ENCODE measurements at places on chromosomes 7 and 10.
A peak's percentile ranks its signal among the peaks of the same experiment; 100 is the strongest.

GRCh38 chr7:65444899-65445823 lies 71.5 kb downstream of the ZNF92 start:
- no peak for DNase-seq

DNA sequence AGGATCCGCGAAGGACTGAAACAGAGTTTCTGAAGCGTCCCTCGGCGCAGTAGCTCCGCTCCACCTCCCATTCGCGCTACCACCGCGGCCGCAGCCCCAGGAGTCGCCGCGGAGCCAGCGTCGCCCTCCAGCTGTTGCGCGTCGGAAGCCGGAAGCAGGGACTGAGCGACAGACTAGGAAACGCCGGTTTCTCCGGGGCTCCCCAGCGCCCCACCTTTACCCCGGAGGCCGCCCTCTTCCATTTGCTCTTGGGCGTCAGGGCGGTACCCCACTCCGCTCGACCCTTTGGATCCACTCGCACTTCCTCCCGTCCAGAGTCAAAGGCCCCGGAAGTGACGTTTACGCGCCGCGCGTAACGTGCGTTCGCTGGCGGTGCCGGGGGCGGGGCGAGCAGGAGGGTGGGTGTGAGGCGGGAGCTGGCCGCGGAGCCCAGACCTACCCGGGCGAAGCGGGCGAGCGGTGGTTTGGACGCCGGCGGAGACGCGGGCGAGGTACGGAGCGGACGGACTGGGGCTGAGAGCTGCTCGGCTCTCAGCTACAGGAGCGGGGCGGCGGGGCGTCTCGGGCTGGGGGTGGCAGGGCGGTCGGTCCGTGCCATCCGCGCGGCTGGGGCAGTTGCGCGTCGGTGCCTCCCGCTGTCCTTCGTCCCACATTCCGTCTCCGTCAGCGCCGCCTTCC lies at the start of gene RABGEF1:
Gene RABGEF1, plus strand, starts transcription at position 432 of the 678 bp plus-strand sequence. CDS start 31,167 bp downstream, outside the sequence.
- peak; percentile 93 for DNase-seq

GRCh38 chr10:92839191-92840085 lies 8.9 kb upstream of the EXOC6 start:
- DNase-seq: peak; percentile 44

GRCh38 chr10:62039954-62040353 lies 138.5 kb downstream of the ARID5B start:
- DNase-seq: no peak

- no peak for DNase-seq
Measured at GRCh38 chr7:94547126-94547525, 37.5 kb downstream of the CASD1 start.

All from fibroblast of mammary gland (primary cell).